ENCODE measurements at places on chromosomes 11 and 22.

- DNase-seq, result no peak
Measured at GRCh38 chr11:47306484-47306844, 36.5 kb downstream of the MADD start.

GRCh38 chr11:46590740-46591605 lies 2.9 kb downstream of the AMBRA1 start:
- DNase-seq, result no peak

DNA sequence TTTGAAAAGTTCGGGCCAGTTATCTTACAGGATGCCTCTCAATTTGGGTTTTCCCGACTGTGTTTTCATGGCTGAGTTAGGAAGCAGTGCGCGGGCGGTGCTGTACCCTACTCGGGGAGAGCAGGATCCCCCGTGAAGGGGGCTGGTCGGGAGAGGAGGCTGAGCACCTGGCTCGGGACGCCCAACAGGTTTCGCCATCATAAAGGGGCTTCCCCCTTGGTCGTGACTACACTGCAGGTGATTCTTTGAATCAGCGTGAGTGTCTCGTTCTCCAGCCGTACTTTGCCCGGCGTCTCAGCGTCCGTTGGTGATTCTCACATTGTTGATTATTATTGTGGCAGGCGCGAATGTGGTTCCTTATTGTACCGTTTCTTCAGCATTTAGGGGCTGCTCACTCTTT lies 46.6 kb downstream of the ST14 start:
- DNase-seq, result no peak

GRCh38 chr22:50136581-50137015 lies 33.9 kb upstream of the PANX2 start:
- no peak for DNase-seq

GRCh38 chr22:42300259-42301076 lies 30.0 kb upstream of the TCF20 start:
- no peak for DNase-seq

DNA sequence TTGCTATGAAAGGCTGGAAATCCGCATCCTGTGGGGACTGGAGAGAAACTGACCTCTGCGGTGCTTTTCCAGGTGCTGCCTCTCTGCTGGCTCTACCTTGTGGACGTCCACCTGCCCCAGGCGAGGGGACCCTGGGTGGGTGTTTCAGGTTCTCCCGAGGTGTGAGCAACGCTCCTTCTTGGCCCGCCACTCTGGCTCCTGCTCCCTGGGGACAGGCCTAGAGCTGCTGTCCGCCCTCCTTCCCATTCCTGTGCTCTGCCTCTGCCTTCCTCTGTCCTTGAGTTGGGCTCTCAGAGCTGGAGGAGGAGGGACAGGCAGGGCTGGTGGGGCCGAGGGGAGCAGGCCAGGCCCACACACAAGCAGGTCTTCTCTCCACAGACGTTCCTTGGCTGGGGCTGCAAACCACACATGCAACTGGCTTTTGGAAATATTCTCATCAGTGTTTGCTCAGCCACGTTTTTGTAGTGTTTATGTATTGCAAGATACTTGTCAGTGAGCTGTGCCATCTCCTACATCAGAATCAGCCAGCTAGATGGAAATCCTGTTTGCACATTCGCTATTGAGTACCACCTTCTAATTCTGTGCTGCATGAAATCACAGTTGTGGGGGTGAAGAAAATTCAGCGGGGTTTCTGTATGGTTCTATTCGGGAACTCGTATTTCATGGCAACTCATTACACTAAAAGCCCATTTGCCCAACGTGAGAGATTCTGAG lies 1115.0 kb downstream of the BRD1 start:
- no peak for DNase-seq

GRCh38 chr11:19577976-19578619 lies 134.5 kb upstream of the NAV2 start:
- DNase-seq, result no peak

DNA sequence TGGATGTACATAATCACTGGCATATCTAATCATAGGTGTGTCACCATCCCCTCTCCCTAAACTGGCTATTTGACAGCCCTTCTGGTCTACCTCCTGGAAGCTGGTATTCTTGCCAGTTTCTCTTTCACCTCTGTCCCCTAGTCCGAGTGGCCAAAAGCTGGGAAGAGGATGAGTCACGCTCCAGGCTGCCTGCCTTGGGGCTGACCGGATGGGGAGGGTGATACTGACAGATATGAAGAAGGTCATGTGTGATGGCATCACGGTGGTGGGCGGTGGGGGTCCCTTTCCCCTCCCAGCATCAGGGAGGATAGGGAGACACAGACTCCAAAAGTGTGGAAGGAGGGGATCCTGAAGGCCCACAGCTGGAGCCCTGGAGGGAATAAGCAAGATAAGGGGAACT lies 4.8 kb downstream of the OAF start:
- no peak for DNase-seq

DNA sequence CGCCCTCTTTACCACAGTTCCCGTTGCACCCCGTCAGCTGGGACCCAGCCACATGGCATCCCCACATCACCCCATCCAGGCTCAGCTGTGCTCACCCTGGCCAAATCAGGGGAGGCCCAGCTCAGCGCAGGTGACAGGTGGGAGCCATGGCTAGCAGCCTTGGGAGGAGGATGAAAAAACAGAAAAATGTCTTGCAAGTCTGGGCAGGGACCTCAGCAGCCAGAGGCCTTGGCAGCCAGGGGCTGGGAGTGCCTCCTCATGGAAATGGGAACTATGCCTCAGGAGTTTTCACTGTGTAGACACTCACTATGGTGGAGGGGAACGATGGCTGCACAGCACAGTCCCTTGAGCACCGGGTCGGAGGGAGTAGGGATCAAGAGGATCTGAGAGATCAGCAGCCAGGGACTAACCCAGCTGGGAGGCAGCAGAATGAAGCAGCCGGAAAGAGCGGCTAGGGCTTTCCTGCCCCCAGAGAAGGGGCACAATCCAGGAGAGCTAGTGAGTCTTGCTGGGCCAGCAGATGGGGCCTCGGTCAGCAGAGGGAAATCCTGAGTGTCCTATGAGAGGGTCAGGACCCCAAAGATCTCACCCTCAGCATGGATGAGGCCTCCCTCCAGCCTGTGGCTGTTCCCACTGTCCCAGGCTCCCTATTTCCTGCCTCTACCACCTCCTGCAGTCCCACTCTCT lies 6.2 kb upstream of the FTH1 start:
- DNase-seq, result no peak

DNA sequence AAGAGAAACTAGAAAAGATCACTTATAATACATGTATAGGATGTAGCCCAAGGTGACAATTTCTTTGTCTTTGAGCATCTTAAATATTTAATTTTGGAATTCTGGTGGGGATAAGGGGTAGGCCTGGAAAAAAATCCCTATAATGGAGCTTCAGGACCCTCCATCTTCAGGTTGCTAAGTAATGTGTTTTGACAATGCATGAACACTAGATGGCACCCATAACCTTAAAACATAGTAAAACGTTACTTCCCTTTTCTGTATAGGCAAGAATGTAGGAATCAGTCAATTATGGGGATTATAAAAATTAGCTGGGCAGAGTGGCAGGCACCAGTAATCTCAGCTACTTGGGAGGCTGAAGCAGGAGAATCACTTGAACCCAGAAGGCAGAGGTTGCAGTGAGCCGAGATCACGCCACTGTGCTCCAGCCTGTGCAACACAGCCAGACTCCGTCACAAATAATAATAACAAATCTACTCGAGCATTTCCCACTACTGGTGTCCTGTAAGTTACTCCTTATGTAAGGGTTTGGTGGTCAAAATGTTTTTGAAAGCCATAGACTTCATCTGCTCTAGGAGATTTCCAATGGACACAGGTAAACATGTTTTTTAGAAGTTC lies 541.9 kb upstream of the CCDC90B start:
- no peak for DNase-seq

- DNase-seq, result no peak
Measured at GRCh38 chr22:41512421-41513194, 31.7 kb downstream of the POLR3H start.

- no peak for DNase-seq
Measured at GRCh38 chr11:110896358-110896757, 184.1 kb upstream of the ARHGAP20 start.

GRCh38 chr22:38608992-38609750 lies 39.2 kb upstream of the DMC1 start:
- DNase-seq, result no peak

DNA sequence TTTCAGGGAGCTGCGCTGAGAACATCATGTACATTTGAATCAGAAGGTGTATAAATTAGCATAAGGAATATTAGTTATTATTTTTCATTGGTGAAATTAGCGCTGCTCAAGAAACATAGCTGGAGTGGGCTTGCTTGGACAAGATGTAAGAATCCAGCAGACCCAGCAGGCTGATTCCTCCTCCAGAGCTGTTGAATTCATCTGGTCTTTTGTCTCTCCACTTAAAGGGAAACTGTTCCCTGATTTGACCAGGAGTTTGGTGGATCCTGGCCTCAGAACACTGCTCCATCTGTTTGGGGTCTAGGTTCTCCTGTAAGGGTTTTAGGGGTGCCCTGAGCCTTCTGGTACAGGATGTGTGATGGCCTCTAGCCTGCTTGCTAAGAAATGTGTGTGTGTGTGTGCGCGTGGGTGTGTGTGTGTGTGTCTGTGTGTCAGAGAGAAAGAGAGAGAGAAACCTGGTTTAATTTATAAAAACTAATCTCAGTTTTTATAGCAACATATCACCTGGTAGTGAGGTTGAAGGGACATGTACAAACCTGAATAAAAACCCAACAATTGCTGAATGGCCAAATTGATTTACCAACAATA lies 8.3 kb upstream of the SORL1 start:
- no peak for DNase-seq

GRCh38 chr11:119316016-119316728 lies 758 bp downstream of the MCAM start:
- no peak for DNase-seq

DNA sequence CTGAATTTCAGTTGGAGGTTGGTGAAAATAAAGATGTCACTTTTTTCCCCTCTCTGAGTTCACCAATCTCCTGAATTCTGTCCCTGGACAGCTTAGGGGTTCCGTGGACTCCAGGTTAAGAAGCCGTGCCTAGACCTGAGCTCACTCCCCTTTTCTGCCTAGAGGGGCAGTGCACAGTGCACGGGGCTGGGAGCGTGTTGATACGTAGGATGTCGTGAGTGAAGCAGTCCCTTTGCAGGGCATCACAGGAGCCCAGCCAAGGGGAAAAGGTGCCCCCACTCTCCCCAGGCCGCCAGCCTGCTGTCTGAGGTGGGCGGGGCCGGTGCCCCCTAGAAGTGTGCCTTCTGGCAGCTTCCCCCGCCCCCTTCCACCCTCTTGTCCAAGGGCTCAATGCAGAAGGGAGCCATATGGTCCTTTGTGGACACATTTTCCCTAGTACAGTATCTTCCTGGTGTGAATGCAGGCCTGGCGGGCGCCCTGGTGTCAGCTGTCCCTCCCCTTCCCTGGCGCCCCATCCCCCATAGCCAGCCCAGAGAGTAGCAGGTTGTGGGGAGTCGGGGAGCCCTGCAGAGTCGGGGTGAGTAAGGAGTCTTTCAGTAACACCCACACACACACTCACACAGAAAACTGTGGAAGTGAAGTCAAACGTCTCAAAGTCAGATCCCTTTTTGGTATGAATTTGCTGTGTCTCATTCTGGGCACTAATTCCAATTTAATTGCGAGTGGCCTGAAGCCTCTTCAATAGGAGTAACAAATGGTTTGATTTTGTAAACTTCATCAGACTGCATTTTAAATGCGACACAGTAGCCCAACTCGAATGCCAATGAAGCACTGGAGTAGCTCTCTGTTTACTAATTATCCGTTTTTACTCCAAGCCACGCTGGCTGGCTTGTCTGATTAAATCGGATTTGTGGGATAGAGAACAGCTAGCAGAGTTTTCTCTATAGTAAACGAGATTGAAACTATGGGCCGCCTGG lies 67.5 kb upstream of the NNMT start:
- no peak for DNase-seq

DNA sequence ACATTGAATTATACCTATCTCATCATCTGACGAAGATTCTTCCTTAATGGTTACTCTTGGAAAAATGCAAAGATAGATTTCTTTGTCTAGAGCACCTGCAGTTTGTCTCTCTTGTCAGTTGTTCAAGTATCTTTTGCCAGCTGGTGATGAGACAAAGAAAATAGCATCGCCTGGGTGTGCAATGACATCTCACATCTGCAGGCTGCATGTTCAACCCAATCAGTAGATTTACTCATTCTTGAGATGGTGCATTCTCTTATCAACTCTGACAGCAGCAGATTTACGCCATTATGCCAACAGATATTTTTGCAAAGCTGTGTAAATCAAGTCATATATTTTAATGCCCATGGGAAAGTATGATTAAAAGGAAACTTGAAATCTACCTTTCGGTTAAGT lies 164.6 kb upstream of the PDGFD start:
- DNase-seq, result no peak

DNA sequence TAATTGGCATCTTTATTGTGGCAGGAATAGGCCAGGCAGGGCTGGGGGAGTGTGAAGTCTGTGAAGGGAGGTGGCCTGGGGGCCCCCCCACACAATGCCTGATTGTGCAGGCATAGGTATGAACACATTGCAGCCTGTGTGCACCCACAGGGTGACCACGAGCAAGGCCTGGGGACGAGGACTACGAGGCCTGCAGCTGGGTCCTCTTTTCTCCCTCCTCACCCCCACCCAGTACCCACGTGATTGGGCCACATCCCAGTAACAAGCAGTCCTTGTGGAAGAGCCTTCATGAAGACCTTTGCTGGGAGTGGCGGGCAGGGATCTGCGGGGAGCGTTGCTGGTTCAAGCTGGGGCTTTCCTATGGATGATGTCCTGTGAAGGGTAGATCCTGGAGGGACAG lies 29.3 kb downstream of the ZBTB16 start:
- no peak for DNase-seq

GRCh38 chr11:46352063-46352841 lies 5.0 kb downstream of the DGKZ start:
- DNase-seq, result no peak

- no peak for DNase-seq
Measured at GRCh38 chr22:41092847-41093411, 537 bp downstream of the EP300 start.

DNA sequence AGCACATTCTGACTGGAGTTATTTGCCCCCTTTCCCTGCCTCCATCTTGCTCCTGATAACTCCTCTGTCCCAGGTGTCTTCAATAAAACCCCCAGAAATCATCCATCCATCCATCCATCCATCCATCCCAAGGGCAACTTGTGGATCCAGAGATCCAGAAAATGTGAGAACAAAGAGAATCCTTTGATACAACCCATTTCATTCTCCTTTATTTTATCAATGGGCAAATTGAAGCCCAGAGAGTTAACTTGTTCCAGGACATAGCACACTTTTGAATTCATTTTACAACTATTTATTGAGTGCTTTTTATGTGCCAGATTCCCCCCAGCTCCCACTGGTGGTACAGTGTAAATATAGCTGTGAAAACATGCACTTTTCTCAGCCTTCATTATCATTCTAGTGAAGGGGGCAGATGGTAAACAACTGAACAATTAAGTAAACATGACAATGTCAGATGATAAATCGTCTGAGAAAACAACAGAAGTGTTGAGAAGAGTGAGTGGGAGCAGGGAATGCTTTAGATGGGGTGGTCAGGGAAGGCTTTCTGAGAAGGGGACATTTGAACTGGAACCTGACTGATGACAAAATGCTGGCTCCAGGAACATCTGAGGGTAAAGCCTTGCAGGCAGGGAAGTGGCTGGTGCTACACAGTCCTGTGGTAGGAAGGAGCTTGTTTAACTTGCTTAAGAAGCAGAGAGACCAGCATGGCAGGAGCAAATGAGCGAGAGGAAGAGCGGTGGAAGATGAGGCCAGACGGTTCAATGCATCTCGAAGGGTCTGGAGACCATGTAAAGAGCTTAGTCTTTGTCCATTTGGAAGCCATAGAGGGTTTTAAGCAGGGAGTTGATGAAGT lies 80.0 kb upstream of the TIMP3 start:
- no peak for DNase-seq
